ENCODE measurements at places on chromosomes 7 and 10.

DNA sequence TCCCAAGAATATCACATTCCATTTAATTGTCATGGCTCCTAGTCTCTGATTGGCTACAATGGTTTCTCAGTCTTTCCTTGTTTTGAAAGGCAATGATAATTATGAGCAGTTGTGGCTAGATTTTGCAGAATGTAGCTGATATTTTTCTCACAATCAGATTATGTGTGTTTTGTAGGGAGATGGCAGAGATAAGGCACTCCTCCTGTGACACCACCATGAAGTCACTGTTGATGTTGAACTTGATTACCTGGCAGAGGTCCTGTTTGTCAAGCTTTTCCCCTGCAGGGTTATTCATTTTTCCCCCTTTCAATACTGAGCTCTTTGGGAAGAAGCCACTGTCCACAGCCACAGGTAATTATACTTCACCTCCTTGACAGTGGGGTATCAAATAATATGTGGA, 602.9 kb upstream of the PFKP start:
- no peak for DNase-seq

- no peak for DNase-seq
Measured at GRCh38 chr7:153902862-153903261, 149.3 kb upstream of the DPP6 start.

DNA sequence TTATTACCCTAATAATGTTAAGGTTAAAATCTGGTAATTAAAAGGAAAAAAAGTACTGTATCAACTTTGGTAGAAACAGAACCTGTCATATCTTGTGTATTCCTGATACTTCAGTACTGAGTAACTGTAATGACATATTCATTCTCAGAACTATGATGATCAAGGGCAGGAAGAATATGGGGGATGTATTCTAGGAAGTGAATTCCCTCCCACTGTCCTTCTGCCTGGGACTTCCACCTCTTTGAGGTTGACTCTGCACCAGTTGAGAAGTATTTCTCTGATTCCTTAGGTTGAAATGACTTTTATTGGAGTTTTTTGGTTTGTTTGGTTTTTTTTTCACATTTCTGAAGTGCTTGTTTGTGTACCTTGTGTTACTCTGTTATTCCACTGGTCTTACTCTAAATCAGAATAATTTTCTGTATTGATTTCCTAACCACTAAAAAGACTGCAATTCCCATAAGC, 36.9 kb downstream of the WASL start:
- DNase-seq, result no peak

DNA sequence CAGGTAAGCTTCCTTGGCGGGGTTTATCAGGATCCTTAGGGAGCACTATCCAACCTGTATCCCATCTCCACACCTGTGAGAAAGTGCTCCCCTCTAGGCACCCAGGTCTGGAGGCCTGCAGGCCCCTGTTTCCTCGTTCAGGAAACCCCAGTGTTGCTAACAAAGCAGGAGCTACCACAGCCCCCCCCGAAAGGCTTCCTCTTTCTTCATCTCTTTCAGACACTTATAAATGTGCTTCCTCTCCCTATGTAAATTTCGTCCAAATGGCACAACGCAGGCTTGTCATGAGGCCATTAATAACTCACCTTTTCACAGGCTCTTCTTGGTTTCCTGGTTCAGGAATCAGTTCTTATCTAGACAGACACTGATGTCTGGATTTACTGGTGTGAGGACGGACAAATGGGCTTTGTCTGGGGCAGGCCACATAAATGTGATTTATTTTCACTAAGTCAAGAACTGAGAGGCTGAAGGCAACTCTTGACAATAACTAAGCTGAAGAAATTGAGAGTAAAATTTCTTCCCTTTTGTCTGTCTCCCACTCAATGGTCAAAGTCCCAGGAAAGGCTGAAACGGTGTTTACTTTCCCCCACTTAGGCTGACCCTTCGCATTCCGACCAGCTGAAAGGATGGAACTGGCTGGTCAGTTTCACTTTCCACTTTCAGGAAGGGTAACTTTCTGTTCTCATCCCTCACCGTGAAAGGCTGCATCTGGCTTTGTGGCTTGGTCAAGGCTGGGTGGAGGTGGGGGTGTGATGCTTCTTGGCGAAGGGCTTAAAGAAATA, 46.8 kb downstream of the PIK3AP1 start:
- no peak for DNase-seq

- DNase-seq, result no peak
Measured at GRCh38 chr7:14626076-14626475, 276.5 kb downstream of the DGKB start.
